B cell (primary cell): ENCODE measurements at places on chromosomes 4 and X.
A peak's percentile ranks its signal among the peaks of the same experiment; 100 is the strongest.

- no peaks in the 10 kb centered on the region for H3K4me1 ChIP-seq
- no peaks in the 10 kb centered on the region for H3K27me3 ChIP-seq
- no peak overlapping the region for H3K4me3 ChIP-seq
- H3K36me3 ChIP-seq, result no peaks in the 10 kb centered on the region
- H3K27ac ChIP-seq, result no peak overlapping the region
- DNase-seq, result no peak
These were observed 18.2 kb downstream of the UGT2B11 start for GRCh38 chr4:69196209-69196965.

- no peaks in the 10 kb centered on the region for H3K36me3 ChIP-seq
- H3K27ac ChIP-seq, result no peak overlapping the region
- H3K4me3 ChIP-seq, result no peak overlapping the region
These were observed 26.8 kb downstream of the CRMP1 start for GRCh38 chr4:5865896-5866599.

DNA sequence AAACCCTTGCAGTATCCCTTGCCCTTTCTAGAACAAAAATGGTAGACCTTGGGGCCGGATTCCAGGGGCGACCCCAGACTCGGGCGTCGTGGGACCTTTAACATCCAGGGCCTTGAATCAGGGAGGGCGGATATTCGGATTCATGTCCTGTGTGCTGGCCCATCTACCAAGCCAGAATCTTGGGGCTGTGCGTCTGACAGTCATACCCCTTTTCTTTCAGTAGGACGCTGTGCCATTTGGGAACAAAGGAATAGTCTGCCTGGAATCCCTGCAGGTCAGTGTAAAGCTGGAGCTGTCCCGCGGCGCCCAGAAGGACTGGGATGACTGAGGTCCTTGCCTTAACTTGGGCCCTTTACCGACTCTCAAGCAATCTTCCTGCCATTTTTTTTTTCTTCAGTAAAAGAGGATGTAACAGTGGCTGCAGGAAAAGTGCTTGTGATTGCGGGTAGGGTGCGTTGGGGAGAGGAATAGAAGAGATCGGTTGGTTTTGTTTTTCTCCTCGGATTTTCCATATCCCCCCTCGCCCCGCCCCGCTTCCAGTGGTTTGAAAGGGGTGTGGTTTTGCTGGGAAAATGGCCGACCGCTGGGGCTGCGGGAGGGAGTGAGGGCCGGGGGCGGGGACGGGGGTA, 518 bp downstream of the ARMCX1 start:
- no peaks in the 10 kb centered on the region for H3K36me3 ChIP-seq
- peak; percentile 2 for DNase-seq
- H3K27me3 ChIP-seq, result peaks cover 5% of the 10 kb centered on the region

GRCh38 chr4:26238778-26239679, 81.8 kb upstream of the RBPJ start:
- DNase-seq, result no peak
- no peak overlapping the region for H3K4me3 ChIP-seq
- no peaks in the 10 kb centered on the region for H3K27me3 ChIP-seq
- no peak overlapping the region for H3K27ac ChIP-seq
- no peaks in the 10 kb centered on the region for H3K4me1 ChIP-seq
- H3K36me3 ChIP-seq, result no peaks in the 10 kb centered on the region

DNA sequence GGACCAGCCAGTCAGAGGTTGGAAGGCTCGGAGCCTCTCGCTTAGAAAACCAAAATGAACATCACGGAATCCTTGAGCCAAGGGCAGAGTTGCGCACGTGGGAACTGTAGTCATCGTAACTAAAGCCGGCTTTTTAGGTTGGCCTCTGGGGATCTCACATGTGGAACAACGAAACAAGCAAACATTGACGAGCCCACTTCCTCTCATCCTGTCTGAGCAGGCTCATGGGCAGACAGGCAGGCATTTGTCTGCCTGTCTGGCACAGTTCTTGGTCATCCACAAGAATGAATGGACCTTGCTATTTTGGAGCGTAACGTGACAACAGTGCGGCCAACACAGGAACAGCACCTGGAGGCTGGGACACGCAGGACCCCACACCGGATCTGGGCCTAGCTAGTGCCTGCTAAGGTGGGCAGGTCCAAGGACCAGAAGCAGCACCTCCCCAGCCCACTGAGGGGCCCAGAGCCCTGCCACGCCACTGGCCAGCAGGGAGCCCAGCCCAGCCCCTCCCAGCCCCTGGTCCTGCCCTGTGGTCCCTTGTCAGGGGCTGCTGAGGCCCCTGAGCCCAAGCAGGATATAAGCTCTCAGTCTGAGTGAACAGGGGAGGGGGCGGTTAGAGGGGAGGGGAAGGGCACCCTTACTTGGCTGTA, 9.2 kb upstream of the TREX2 start:
- no peaks in the 10 kb centered on the region for H3K27me3 ChIP-seq
- no peaks in the 10 kb centered on the region for H3K4me1 ChIP-seq
- DNase-seq, result no peak
- H3K36me3 ChIP-seq, result no peaks in the 10 kb centered on the region
- no peak overlapping the region for H3K4me3 ChIP-seq

DNA sequence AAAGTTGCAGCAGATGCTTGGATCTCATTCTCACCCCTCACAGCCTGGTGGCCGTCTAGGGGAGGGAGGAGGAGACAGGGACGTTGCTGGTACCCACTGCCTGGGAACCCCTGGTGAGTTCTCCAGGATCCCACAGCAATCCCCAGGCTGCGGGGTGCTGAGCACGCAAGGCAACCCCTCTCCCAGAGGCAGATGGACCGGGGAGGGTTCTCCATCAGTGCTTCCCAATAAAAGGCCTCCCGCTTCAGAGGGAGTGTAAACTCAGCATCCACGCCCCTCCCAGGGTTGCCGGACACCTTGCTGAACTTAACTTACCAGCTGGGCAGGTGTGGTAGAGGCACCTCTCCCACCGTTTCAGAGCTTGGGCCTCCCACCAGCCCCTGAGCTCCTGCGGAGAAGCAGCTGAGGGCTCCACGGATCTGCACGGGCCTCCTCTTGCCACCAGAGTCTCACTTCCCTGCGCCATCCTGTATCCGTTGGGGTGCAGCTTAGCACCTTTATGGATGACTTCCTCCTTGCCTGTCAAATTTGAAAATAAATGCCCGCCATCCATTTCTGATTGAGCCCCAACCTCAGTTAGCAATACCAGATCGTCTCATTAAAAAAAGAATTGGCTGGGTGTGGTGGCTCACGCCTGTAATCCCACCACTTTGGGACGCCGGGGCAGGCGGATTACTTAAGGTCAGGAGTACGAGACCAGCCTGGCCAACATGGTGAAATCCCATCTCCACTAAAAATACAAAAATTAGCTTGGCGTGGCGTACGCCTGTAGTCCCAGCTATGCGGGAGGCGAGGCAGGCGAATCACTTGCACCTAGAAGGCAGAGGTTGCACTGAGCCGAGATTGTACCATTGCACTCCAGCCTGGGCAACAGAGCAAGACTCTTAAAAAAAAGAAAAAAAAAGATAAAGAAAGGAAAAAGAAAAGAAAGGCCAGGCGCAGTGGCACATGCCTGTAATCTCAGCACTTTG, 14.8 kb upstream of the TBC1D14 start:
- H3K27me3 ChIP-seq, result no peaks in the 10 kb centered on the region
- H3K4me3 ChIP-seq, result no peak overlapping the region
- H3K4me1 ChIP-seq, result peaks cover 7% of the 10 kb centered on the region
- no peaks in the 10 kb centered on the region for H3K36me3 ChIP-seq
- H3K27ac ChIP-seq, result no peak overlapping the region

DNA sequence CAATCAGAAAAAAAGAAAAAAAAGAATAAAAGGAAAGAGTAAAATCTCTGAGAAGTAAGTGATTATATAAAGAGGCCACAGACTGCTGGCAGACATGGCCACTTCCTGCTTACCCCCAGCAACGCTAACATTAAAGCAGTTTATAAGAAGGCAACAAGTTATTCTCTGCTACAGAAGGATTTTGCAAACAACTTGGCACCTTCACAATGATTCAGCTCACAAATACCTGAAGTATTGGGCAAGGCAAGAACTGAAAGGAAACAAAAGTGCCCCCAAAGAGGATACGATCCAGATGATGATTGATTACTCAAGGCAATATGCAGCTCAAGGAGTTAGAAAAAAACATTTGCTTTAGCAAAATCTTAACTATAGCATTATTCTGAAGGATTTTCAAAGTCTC, 718.8 kb downstream of the KLHL13 start:
- H3K27ac ChIP-seq, result no peak overlapping the region
- no peak for DNase-seq
- no peaks in the 10 kb centered on the region for H3K36me3 ChIP-seq
- no peaks in the 10 kb centered on the region for H3K27me3 ChIP-seq

DNA sequence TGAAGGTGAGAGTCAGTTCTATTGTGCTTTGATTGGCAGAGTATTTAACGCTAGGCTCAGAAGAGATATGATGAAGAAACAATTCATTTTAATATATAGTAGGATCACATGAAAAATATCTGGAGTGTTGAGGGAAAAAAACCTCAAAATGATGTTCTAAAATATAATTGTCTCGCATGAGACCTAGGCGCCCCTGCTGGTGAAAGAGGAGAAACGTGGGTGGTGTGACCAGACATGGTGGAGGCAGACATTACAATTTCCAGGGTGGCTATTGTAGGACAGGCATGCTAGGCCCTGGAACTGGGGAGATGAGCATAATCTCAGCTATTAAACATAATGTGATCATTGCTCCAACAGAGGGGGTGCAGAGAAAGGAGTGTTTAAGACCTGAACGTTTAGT, 210.0 kb downstream of the HS3ST1 start:
- no peaks in the 10 kb centered on the region for H3K4me1 ChIP-seq
- H3K4me3 ChIP-seq, result no peak overlapping the region
- H3K27me3 ChIP-seq, result no peaks in the 10 kb centered on the region
- H3K27ac ChIP-seq, result no peak overlapping the region

DNA sequence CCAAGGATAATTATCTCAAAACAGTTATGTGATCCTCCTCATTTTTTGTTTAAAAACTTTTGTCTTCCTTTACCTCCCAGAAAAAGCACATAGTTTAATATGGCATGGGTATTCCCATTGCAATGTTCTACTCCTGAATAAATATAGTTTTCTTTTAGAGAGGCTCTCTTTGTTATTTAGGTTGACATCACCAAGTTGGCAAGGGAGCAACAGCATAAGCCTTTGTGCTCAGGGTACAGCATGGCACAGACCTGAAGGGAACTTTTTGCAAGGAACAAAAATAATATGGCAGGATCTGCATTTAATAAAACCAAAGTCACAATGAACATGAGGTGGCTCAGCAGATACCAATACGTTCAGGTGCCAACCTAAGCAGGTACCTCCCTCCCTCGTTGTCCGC, 47.1 kb upstream of the NPY2R start:
- no peaks in the 10 kb centered on the region for H3K4me1 ChIP-seq
- H3K27me3 ChIP-seq, result no peaks in the 10 kb centered on the region
- no peak for DNase-seq
- H3K4me3 ChIP-seq, result no peak overlapping the region
- no peak overlapping the region for H3K27ac ChIP-seq

GRCh38 chr4:5787311-5787710, 76.3 kb downstream of the EVC start:
- no peak for DNase-seq
- no peaks in the 10 kb centered on the region for H3K36me3 ChIP-seq
- H3K4me3 ChIP-seq, result no peak overlapping the region
- H3K27ac ChIP-seq, result no peak overlapping the region
- no peaks in the 10 kb centered on the region for H3K4me1 ChIP-seq

- peaks cover 8% of the 10 kb centered on the region for H3K36me3 ChIP-seq
- H3K4me3 ChIP-seq, result no peak overlapping the region
- peak overlapping the region; percentile 98 for H3K27ac ChIP-seq
These were observed 31.0 kb downstream of the TMEM131L start for GRCh38 chr4:153497091-153497531.

GRCh38 chrX:47091149-47091775, 13.0 kb downstream of the RGN start:
- no peak overlapping the region for H3K4me3 ChIP-seq
- no peaks in the 10 kb centered on the region for H3K36me3 ChIP-seq
- DNase-seq, result no peak
- no peak overlapping the region for H3K27ac ChIP-seq

DNA sequence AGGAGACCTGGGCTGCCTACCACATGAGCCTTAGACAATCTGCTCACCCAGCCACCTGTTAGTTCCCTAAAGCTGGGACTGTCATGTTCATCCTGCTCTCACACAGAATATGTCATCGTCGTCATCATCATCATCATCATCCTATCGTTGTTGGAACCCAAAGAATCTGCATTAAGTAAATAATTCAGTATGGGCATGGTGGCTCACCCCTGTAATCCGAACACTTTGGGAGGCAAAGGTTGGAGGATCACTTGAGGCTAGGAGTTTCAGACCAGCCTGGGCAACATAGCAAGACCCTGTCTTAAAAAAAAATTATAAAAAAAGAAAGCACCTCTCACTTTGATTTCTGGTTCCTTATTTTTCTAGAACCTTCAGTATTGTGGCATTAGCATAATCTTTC, 6.4 kb downstream of the ENOPH1 start:
- no peaks in the 10 kb centered on the region for H3K36me3 ChIP-seq
- peaks cover 7% of the 10 kb centered on the region for H3K4me1 ChIP-seq
- no peak for DNase-seq
- H3K4me3 ChIP-seq, result no peak overlapping the region

- H3K27me3 ChIP-seq, result peaks cover 6% of the 10 kb centered on the region
- no peak overlapping the region for H3K27ac ChIP-seq
- no peaks in the 10 kb centered on the region for H3K36me3 ChIP-seq
- DNase-seq, result no peak
These were observed 9.0 kb downstream of the RNF150 start for GRCh38 chr4:141124224-141124623.

DNA sequence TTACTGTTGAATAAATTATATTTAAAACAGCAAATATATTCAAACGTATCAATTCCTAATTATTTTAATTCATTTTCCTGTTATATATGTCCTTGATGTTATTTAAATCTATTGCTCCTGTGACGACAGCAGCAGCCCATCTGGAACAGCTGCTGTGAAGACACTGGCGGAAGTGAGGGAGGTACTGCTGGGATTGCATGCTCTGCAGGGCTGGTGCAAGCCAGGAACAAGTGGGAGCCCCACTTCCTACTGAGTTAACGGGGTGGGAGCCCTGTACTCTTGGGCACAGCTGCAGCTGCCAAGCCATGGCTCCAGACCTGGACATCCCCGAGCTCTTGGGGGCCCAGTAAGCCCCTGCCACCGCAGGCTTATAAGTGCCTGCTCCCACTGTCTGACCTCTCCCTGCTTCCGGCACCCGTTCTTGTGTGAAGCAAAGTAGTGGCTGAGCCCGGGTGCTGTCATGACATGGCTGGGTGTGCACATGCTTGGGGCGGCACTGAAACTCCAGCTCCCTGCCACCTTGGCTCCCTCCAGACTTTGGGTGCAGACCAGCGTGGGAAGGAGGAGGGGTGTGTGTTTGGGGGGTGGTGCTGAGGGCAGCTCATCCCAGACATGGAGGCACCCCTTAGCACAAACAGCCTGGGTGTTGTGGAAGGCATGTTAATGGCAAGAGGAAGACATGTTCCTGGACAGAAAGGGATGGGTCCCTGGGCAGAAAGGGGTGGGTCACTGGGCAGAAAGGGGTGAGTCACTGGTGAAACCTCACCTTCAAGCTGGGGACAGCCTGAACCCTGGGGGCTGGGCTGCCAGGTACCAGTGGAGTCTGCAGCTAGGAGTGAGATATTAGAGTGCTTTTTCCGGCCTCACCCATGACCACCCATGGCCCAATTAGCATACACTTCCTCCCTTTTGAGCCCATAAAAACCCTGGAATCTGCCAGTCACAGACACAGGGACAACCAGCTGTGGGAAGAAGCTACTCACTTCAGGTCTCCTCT, 1981.3 kb upstream of the IGFBP7 start:
- H3K27ac ChIP-seq, result no peak overlapping the region
- no peaks in the 10 kb centered on the region for H3K36me3 ChIP-seq
- H3K4me3 ChIP-seq, result no peak overlapping the region
- DNase-seq, result peak; percentile 1
- H3K27me3 ChIP-seq, result no peaks in the 10 kb centered on the region
